Thoracic aorta (tissue), 2 donors: ENCODE measurements at places on chromosomes 4 and X. TPM values are rescaled to one million over a fixed set of nuclear protein-coding genes. Genes with fewer than 3 reads are reported as not detected.

DNA sequence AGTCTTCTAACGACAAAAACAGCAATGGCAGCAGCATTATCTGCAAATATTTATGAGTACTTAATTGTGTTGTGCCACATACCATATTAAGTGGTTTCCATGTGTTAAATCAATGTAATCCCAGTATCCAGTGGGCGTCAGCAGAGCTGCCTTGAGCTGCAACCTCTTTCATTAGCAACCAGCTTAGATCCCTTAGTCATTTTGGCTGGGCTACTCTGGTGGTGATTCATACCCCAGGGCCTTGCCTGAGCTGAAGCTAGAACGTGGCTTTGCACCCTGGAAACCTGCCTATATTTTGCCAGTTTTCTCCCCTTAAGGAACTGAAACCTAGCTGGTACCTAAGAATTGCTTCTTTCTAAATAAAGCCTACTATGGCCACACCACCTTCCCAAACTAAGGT is 474.3 kb upstream of the FTHL17 start:
- no peak for DNase-seq

- no peak for DNase-seq
Observed at GRCh38 chr4:185862340-185862739, 50.3 kb upstream of the SORBS2 start.

GRCh38 chr4:169620880-169621248 is 486 bp downstream of the CLCN3 start:
- DNase-seq = no peak

- DNase-seq = no peak
Observed at GRCh38 chr4:121541696-121542095, 155.1 kb downstream of the ANXA5 start.

DNA sequence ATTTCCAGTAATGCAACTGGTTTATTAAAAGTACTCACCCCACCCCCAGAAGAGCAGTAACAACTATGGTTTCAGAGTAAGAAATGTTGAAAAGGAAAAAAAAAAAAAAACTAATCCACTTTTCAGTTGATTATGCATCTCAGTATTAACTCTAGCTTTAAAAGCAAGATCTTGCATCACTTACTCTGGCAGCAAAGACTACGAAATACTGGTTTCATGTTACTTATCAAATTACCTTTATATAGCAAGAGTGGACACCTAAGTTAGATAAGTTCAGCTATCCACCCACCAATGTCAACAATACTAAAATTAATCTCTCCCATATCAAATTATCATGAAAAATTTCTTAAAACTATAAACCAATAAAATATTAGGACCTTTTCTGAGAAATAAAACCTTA is 105.0 kb downstream of the ABCB7 start:
- no peak for DNase-seq

DNA sequence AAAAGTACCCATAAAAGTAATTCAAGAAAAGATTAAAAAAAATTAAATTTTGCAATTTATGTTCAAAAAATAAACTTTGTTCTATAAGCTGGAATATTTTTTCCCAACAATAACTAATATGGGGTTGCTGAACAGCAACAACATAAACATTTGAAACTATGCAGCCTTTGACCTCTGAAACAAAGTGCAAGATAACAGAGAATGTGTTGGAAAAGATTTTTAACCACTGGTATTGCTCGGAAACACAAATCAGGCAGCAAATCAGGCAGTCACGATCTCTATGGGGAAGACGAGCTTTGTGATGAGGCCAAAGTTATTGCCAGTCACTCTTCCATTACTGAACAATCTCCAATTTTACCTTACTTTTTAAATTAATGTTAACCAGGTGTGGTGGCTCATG is 332.1 kb downstream of the PABPC4L start:
- DNase-seq = no peak

DNA sequence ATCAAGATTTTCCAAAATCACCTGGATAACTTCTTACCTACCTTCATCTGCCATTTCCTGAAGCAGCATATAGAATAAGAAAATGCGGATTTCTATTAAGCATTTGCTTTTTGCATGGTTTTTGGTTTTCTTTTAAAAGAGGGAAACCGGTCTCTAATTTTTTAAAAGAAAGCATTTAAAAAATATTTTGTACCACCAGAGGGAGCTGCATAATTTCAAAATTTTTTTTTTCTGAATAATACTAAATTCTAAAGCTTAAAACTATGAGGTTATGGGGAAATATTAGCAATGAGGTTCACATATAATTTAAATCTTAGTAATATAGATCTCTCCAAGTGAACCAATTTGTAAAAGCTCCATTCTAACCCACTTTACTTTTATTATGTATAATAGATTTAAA is 137.7 kb upstream of the TENT5D start:
- no peak for DNase-seq

GRCh38 chr4:168853770-168854169 is 156.3 kb downstream of the CBR4 start:
- DNase-seq = no peak

- no peak for DNase-seq
Observed at GRCh38 chr4:148192526-148192925, 249.7 kb downstream of the NR3C2 start.

GRCh38 chr4:11748164-11748872 is 319.6 kb upstream of the HS3ST1 start:
- no peak for DNase-seq

- DNase-seq = no peak
Observed at GRCh38 chr4:14396183-14396582, 606.1 kb upstream of the CPEB2 start.

- no peak for DNase-seq
Observed at GRCh38 chrX:97743014-97743413, 859.3 kb downstream of the RPA4 start.

GRCh38 chr4:139841464-139842195 is 176.0 kb downstream of the MGST2 start:
- no peak for DNase-seq

DNA sequence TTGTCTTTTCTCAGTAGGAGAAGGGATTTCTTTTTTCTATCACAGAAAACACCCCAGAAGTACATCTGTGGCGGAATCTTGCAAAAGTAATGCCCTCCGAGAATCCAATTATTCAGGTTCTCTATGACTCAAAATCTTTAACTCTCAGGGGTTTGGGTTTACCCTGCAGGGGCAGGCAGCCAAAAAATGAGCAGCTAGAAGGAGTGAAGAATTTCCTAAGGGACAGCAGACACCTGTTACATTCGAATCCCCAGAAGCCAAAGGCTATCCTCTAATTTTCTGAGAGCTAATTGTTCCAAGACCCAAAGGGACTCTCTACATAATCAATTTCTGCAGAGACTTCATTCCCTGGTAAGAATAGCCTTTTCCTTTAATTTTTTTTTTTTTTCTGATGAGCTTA is 27.5 kb upstream of the CBR4 start:
- DNase-seq = no peak

- no peak for DNase-seq
Observed at GRCh38 chr4:109801895-109802319, at the start of gene CFI. Gene CFI (minus strand): TSS chr4:109801999. CDS start chr4:109801971, 28 bp downstream.

DNA sequence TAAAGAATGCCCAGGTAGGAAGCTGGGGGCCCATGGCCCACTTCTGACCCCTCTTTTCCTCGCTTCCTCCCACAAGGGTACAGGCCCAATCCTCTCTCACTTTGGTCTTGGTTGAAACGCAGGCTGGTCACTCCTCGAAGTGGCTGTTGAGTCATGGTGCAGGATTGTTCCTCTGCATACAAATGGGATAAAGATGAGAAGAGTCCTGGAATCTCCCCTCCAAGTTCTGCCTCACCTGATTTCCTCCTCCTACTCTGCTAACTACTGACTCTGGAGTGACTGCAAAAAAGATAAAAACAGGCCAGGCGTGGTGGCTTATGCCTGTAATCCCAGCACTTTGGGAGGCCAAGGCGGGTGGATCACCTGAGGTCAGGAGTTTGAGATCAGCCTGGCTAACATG is 1.7 kb downstream of the WDR45 start:
- DNase-seq = no peak

DNA sequence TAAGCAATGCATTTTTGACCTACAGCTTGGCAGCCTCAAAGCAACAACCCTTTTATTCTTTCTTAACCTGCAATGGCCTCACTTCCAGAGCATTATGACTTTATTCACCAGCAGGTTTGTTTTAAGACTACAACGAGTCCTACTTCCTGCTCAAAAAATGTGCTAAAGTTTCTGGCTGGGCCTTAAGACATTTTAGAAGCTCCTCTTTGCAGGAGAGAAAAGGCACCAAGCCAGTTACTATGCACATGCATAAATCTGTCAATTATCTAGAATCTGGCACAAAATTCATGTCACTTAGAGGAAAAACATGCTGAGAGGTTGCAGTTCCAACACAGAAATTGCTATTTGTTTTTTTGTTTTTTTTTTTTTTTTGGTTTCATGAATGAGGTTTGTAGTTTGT is 223.0 kb upstream of the EPHA5 start:
- DNase-seq = no peak

DNA sequence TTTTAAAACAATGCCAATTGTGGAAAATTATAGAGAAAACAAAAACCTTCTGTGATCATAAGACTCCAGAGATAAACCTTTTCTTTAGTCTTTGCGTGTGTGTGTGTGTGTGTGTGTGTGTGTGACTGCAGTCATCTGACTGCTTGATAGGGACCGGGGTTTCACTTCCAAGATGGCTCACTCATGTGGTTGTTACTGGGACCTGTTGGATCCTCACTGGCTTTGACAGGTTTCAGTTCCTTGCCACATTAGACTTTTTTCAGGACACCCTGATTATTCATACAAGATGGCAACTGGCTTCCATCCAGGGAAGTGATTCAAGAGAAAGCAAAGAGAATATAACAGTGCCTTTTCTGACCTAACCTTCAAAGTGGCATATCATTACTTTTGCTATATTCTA is 21.9 kb upstream of the MAD2L1 start:
- no peak for DNase-seq

- DNase-seq = no peak
Observed at GRCh38 chr4:145935253-145936141, 3.1 kb downstream of the ZNF827 start.

- no peak for DNase-seq
Observed at GRCh38 chr4:139007640-139008039, 7.9 kb upstream of the NOCT start.

DNA sequence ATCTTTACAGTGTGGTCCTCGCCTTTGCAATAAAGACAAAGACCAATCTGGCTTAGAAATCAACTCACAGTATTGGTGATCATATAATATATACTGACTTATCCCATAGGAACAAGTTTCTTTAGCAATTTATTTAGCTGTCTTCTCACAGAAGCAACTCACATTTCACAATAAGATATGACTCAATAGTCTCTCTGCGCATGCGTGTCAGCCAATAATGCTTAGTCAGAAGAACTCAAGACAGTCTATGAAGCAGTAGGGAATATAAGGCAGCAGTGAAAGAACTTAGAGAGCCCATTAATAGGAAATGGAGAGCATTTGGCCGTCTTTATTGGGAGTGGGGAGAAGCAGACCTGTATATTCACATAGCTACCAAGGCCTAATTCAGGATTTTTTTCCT is 216.7 kb downstream of the IL13RA2 start:
- no peak for DNase-seq

DNA sequence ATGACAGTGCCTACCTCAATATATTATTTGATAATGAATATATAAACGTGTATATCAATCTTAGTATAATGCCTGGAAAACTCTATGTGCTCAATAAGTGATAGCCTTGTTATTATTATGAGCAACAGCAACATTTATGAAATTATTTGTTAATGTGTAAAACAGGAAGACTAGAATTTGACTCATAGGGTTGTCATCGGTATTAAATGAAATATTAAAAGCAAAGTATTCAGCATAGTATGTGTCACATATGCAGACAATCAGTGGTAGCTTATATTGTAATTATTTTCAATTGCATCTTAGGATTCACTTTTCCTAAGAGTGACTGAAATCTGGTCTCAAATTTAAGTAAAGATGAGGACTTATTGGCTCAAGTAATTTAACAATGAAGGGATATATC is 24.6 kb downstream of the SPANXD start:
- DNase-seq = no peak

- no peak for DNase-seq
Observed at GRCh38 chr4:174204164-174204831, 79.2 kb downstream of the FBXO8 start.

- DNase-seq = no peak
Observed at GRCh38 chrX:15866147-15866546, 11.5 kb upstream of the AP1S2 start.

DNA sequence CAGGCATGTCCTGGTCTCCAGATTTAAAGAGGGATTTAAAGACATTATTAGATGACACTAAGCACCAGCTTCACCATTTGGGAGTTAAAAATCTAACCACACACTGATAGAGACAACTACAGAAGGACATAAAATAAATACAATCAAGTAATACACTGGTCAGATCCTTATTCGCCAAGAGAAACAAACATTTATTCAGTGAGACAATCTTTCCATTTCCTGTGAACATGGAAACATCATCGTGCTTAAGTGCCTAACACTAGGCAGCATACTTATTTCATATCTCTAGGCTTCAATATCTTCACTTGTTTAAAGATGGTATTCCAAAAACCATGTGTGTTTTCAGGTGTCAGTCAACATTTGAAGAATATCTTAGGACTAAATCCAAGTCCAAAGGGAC is 103.6 kb downstream of the AREG start:
- no peak for DNase-seq

- no peak for DNase-seq
Observed at GRCh38 chr4:4437798-4438470, 51.0 kb downstream of the NSG1 start.

DNA sequence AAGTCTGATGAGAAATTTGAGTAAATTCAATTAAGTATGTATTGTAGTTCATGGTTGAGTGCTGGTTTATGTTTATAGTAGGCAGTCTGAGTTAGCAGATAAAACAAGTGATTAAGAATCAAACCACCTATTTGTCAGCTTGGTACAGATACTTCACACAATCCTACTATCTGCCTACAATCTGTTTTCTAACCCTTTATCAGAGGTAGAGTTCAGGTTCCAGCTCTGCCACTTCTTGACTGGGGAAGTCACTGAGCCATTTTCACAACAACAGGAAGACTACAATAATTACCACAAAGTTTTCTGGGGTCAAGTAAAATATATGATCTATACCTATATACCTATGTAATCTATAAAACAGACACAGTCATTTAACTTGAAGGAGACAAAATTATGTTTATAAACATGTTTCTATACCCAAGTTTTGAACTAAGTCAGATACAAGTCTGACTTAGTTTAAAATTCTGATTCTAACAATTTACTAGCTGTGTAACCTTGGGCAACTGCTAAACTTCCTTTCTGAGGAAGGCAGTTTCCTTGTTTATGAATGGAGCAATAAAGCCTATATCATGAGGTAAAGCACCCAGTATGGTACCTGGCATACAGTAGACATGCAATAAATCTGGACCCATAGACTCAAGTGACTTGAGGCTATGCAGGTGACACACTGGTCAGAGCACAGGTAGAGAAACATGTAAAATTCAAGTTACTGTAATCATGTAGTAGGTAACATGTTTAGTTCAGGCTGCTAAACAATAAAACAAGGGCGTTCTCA is 37.2 kb upstream of the BDH2 start:
- no peak for DNase-seq

- DNase-seq = no peak
Observed at GRCh38 chrX:153871451-153871850, 14.5 kb downstream of the L1CAM start.

GRCh38 chr4:150251752-150252190 is 173.5 kb downstream of the DCLK2 start:
- no peak for DNase-seq

The HDX gene
- 6.0 TPM for total RNA-seq

The GPR82 gene
- total RNA-seq = 0.41 TPM

The MAP7D2 gene
- total RNA-seq = not detected

The MTCP1 gene
- 17.8 TPM for total RNA-seq

The ELF4 gene
- total RNA-seq = 11.1 TPM

The PAK3 gene
- total RNA-seq = 7.1 TPM

The PNMA6A gene
- 8.7 TPM for total RNA-seq

The CTAG1B gene
- not detected for total RNA-seq

The TBC1D9 gene
- 21.2 TPM for total RNA-seq

The MAGEC2 gene
- not detected for total RNA-seq

The UGT8 gene
- 0.14 TPM for total RNA-seq

The PDK3 gene
- 118 TPM for total RNA-seq
